ENCODE measurements at places on chromosomes 2 and 18.

GRCh38 chr18:57561728-57562423 is 24.6 kb downstream of the FECH start:
- peak; percentile 60 for DNase-seq

GRCh38 chr2:236769981-236770671 is 200.5 kb downstream of the ACKR3 start:
- DNase-seq = no peak

DNA sequence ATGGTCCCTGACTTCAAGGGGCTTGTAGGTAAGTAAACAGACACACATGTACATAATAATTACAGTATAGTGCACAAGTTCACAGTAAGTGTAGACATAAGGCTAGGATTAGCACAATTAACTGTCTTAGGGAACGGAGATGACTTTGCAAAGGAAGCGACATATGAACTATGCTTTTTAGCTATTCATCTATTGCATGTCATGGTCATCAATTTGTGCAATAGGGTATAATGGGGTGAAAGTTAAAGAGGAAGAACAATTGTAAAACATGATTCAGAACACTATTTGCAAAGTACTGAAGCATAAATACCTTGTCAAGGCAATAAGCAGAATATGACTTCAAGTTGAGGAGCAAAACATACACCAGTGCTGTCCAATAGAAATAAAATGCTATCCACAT is 112.3 kb upstream of the SLC8A1 start:
- no peak for DNase-seq

DNA sequence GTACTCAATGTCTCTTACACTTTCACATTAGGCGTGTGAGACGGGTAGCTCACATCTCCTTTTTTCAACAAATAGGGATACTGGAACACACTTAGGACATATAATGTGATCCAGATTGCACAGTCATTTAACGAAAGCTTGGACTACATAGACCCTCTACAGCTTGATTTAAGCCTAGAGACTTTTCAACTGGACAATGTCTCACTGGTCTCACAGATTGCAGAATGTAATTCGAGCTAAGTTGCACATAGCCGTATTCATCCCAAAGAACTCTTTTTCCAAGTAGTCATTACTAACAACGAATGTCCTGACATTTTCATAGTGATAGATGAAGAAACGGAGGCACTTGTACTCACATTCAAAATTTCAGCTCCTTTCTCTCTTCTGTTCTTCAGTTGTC is 612.1 kb downstream of the ZEB2 start:
- no peak for DNase-seq

DNA sequence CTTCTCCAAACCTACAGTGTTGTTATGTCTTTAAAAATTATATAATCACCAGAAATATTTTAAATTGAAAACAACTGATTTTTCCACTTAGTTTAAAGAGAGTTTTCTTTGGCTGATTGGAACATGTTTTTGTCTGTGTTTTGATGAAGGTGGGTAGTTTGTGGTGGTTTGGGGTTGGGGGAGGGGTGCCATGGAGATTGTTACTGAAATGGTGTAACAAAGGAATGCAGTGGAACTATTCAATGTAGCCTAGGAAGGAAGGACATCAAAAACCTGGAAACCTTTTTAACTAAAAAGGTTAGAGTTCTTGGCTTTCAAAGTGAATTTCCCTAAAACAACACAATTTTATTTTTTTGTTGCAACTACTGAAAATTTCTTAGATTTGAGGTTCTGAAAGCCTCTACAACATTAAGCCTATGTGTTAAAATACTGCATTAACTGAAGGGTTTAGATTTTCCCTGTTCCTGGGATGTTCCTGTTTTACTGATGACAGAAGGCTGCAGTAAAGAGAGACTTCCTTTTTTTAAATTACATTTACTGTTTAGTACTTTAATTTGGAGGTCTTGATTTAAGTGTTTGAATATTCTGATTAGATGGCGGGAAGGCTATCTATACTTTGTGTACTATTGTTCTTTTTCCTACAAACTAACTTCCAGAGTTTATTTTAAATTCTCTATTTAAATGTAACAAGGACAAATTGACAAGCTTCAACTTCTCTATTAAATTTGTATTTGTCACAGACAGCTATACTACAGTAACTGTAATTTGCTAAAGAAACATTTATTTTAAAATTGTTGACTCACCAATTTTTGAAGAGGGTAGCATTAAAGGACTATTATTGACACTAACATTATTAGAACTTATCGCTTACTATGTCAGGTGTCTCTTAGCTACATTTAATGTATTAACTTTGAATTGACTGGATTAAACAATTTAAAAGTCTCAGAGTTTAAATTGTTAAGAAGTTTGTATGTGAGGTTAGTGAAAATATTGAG is 87.7 kb downstream of the LIMS1 start:
- DNase-seq = peak; percentile 38

DNA sequence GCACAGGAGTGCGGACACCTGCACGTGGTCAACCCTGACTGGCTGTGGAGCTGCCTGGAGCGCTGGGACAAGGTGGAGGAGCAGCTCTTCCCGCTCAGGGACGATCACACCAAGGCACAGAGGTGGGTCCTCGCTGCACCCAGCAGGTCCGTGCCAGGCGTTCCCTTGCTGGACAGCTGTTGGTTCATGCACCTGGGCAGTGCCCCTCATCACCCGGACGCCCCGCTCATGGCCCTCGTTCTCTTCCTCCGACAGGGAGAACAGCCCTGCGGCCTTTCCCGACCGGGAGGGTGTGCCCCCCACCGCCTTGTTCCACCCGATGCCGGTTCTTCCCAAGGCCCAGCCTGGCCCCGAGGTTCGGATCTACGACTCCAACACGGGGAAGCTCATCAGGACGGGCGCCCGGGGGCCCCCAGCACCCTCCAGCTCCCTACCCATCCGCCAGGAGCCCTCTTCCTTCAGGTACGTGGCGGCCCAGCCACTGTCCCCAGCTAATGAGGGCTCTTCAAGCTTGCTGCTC is 38.0 kb downstream of the CTDP1 start:
- DNase-seq = no peak

DNA sequence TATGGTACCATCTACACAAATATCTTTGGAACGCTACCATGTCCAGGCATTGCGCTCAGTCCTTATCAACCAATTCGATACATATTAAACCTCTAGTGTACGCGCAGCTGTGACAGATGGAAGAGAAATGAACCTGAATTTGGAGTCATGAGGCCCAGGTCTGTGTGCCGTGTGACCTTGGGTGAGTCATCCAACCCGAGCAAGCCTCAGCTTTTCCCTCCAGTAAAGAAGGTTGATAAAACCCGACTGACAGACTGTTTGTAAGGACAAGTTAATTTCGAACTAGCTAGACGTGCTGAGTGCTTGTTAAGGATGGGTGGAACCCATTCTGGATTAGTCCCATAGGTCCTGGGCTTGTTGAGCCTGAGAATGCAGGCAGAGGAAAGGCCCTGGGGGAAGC is 28.2 kb downstream of the GREB1 start:
- no peak for DNase-seq

- DNase-seq = no peak
Measured at GRCh38 chr2:10876963-10877362, 34.8 kb upstream of the KCNF1 start.

DNA sequence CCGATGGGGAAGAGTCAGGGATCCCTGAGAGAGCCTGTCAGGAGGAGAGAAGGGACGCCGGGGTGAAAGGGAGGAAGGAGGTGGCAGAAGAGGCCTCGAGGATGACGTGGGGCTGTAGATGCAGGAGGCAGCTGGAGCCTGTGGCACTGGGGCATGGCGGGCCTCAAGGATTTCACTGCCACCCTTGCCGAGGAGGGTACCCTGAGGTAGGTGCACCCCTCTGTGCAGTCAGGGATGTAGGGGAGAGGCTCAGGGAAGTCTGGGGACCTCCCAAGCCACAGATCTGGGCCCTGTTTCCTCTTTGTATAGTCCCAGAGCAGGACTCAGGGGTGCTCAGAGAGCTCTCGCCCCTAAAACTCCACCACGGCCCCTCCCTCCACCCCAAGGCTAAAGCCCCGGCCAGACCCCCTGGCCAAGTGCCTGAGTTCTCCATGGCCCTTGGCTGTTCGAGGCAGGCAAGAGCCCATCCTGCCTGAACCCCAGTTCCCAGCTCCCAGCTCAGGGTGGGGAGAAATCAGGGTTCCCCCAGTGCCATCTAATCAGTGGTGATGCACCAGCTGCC is 39.0 kb upstream of the HDAC4 start:
- DNase-seq = no peak

DNA sequence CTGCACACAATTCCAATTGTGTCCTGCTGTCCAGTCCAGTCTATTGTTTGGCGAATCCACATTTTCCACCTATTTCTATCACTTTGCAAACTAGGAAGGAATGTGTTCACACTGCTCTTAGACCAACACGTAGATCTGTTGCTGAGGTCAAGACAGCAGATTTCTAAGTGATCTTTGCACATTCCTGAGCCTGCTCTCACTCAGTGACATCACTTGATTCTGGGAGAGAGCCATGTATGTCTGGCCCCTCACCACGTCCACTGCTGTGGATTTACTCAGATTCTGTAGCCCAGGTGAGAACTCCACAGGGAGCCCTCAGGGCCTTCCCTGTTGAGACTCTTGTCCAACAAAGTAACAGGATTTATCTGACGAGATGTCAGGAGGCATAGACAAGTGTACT is 317.2 kb downstream of the TSN start:
- no peak for DNase-seq

DNA sequence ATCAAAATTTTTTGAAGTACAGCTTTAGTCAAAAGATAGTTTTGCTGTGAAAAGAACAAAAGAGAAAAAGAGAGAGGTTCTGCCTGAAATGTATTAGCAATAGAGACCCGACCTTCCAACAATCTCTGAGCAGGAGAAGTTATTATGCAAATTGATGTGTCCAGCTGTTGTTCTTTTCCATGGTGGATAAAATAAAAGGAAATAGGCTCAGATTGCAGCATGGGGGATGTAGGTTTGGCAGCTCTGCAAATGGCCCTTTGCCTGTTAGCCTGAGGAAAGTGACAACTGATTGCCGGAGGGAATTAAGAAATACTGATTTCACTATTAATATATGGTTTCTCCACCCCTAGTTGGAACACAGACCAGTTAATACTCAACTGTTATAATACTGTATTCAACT is 1283.2 kb upstream of the NXPH2 start:
- no peak for DNase-seq

DNA sequence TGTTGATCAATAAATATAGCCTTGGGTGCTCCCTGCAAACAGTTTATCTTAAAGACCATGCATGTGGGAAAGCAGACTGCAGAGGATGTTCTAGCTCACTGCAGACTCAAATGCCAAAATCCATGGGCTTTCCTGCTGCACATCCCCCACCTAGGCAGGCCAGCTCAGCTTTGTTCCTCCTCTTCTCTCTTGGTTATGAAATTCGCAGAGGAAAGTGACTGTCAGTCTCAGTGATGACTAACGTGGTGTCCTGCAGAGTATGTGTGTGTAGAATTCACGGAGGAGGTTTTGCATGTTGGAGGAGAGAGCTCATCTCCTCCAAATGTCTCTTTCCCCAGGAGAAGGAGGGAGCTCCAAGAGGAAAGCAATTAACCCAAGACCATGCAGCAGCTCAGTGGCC is 21.4 kb upstream of the KCNS3 start:
- no peak for DNase-seq

- DNase-seq = no peak
Measured at GRCh38 chr2:58432491-58433170, 191.5 kb upstream of the FANCL start.

DNA sequence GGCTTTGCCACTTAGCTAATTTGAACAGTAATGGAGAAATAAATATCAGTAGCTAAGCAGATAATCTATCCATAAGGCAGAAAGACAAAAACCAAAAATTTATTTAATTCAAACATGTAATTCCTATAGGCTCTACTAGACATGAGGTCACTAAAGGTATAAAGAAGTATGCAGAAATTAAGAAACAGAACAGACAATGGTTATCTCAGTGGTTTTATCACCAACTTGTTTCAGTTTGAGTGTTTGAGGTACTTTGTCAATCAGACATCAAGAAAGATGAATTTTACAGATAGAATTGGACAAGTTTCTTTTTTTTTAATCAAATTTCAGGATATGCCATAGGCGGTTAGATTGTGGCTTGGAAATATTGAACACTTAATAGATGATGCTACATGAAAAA is 67.4 kb upstream of the ZEB2 start:
- DNase-seq = no peak

DNA sequence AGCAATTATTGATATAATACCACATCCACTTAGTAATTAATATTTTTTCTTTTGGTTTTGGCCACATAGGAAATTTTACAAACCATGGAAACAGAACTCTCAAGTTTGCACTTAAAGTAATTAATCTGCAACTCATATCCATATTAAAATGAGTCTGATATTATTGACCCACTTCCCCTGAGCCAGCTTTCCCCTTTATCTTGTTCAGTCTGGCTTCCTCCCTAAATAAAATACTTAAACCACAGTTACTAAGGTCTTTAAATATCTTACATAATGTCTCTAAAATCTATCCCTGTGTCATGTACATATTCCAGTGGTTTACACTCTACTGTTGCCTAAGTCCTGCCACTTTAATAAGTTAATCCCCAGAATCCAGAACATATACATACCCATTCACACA is 564.9 kb upstream of the FSHR start:
- no peak for DNase-seq

- no peak for DNase-seq
Measured at GRCh38 chr2:102294802-102295489, 16.4 kb upstream of the IL1RL1 start.

GRCh38 chr2:60484133-60484645 is 69.3 kb downstream of the BCL11A start:
- no peak for DNase-seq

GRCh38 chr2:44055229-44055628 is 59.4 kb upstream of the LRPPRC start:
- no peak for DNase-seq

DNA sequence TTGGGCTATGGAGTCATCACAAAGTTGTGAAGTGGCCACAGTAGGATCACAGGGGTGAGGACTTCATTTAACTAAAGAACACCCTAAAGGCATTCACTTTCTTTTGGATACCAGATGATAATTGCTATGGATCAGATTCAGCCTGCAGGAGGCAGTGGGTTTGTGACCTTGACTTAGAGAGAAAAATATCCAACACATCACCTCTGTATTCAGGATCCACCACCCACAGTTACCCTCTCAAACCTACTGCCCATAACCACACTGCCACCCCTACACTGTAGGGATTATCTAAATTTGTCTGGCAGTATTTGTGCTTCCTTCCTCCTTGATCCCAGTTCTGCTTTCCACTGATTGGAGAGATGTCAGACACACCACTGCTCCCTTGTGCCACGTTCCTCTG is 269.4 kb downstream of the MYCN start:
- no peak for DNase-seq

DNA sequence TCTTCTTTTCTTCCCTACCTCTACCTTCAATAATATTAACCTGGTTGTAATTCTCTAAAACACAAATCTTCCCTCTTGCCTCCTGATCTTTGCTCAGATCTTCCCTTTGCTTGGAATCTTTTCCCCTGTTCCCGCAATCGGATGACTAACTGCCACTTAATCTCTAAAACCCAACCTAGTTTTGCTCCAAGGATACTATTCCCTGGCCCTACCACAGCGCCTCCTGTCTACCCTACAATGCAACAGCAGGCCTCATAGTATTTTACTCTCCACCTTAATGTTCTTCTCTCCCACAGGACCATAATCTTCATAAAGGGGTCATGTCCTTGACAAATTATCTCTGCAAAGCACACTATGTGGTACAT is 246.8 kb upstream of the TNP1 start:
- DNase-seq = no peak

GRCh38 chr2:172270278-172271079 is 156.9 kb upstream of the ITGA6 start:
- DNase-seq = no peak

GRCh38 chr2:208827549-208828221 is 421.1 kb downstream of the PTH2R start:
- no peak for DNase-seq

- DNase-seq = no peak
Measured at GRCh38 chr2:120243211-120243610, 9.4 kb upstream of the RALB start.

GRCh38 chr2:122251158-122251557 is 495.7 kb downstream of the TSN start:
- no peak for DNase-seq
